ENCODE measurements at places on chromosomes 2 and 18. TPM values are rescaled to one million over a fixed set of nuclear protein-coding genes. Genes with fewer than 3 reads are reported as not detected.

Gene C2orf78
- total RNA-seq: not detected

Gene HOXD3
- total RNA-seq: 5.2 TPM

Gene C2orf80
- 0.37 TPM for total RNA-seq

Gene CMPK2
- 8.9 TPM for total RNA-seq

Gene ALPP
- total RNA-seq: not detected

Gene FHL2
- 48.4 TPM for total RNA-seq

Gene USP34
- total RNA-seq: 294 TPM

Gene MYL1
- 202 TPM for total RNA-seq

Gene CNPPD1
- total RNA-seq: 23.0 TPM

Gene GNLY
- total RNA-seq: not detected

Gene ITGB6
- 25.2 TPM for total RNA-seq

Gene DNAJC5G
- total RNA-seq: 0.42 TPM

Gene PDE6D
- total RNA-seq: 27.0 TPM

Gene HOXD13
- total RNA-seq: 14.9 TPM

Gene ACVR2A
- total RNA-seq: 76.9 TPM

Gene MYO5B
- total RNA-seq: 8.8 TPM

All from urinary bladder (tissue), 4 donors.